ENCODE measurements at places on chromosomes 1 and 21.

GRCh38 chr1:234271243-234271606, 102.0 kb upstream of the COA6 start:
- no peak for DNase-seq

GRCh38 chr1:76015478-76016103, 59.0 kb upstream of the ST6GALNAC3 start:
- DNase-seq, result no peak

DNA sequence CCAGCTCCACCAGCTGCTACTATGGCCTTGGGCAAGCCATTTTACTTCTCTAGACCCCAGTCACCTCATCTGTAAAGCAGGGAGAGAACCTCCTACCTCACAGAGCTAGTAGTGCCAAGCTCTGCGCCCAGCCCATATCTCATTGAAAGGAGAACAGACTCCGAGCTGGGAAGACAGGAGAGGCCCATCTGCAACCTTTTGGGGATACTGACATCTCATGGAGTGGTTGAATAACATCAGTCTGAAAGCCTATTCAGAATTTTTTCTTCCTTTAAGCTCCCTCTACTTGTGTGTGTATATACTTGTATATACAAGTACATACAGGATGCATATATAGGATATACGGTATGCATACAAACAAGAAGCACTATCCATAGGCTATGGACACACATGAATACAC, 279.5 kb upstream of the POU3F1 start:
- no peak for DNase-seq

DNA sequence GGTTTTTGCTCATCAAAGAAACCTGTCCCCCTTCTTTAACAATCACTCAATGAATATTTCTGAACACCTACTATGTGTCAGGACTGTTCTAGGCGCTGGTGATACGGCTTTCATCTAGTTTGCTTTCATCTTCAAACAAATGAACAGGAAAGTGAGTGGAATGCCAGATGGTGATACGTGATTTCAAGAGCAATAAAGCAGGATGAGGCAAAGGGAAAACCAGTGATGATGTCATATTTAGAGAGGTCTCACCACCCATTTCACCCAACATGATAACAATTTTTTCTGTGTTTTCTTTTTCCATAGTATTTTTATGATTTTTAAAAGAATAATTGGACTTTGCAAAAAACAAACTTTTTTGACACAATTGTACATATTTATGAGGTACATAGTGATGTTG, 11.3 kb upstream of the SLC6A17 start:
- DNase-seq, result no peak

GRCh38 chr1:18323259-18323658, 157.5 kb upstream of the KLHDC7A start:
- DNase-seq, result no peak

- DNase-seq, result peak; percentile 48
Observed at GRCh38 chr1:28887419-28887834, 26.9 kb upstream of the EPB41 start.

Data from suppressor macrophage (primary cell).